ENCODE measurements at places on chromosomes 5 and 9.

DNA sequence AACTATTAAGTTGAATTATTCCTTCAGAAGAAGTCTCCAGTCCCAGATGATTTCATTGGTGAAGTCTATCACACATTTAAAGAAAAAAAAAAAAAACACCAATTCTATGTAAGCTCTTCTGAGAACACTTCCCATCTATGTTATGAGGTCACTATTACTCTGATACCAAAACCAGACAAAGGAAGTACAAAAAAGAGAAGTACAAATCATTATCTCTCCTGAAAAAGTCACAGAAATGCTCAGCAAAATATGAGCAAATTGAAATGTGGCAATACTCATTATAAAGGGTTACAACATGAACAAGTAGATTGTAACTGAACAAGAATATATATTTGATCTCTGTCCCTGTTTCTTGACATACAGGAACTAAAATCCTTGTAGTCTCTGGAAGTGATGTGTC, 280.4 kb downstream of the TLE1 start:
- no peak for DNase-seq

DNA sequence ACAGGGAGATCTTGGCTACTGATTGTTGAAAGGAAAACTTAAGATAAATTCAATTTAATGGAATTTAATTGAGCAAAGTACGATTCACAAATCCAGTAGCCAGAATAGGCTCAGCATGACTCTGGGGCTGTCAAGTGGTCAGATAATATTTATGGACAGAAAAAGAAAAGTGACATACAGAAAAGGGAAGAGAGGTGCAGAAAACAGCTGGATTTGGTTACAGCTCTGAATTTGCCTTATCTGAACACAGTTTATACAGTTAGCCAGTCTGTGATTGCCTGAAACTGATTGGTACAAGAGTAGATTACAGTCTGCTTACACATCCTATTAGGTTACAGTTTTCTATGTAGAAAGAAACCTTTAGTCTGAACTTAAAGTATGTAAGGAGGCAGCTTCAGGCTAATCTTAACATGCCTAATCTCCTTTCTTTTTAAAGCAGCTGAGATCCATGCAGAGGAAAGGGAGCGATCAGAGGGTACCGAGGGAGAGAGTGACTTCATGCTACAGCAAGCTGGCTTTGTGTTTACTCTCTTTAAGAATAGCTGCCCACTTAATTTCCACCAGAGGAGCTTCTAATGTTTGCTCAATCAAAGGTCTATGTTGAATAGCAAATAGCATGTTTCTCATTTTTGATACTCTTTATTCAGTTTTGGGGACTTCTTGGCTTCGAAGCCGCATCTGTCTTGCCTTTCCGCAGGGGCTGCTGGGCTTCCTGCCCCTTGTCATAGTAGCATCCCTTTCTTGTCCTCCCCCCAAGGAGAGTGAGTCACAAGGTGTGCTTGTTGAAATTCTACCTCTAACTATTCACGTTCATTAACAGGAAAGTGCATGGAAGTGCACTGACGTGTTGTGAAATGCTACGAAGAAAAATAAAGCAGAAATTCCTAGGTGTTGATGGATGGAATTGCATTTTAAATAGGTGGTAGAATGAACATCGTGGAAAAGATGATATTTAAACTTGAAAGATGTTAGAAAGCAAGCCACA, 761.2 kb downstream of the TAF11L14 start:
- DNase-seq, result no peak

GRCh38 chr5:109619606-109620005, 70.1 kb upstream of the MAN2A1 start:
- no peak for DNase-seq

DNA sequence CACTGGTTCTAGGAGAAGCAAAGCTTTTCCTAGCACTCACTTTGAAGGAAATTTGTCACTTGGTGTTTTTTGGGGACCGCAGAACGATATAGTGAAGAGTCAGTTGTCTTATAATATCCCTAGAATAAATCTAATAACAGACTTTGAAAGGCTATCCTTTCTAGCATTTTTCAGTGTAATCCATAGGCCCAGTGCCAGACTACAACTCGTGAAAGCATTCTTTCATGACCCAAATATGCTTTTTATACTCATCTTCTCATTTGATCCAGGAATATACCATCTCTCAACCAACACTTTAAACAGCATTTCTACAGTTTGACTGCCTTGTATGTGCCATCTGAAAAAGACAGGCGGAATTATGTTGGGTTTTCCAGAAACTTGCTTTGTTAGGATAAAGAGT, 104.0 kb downstream of the ERCC6L2 start:
- DNase-seq, result no peak

DNA sequence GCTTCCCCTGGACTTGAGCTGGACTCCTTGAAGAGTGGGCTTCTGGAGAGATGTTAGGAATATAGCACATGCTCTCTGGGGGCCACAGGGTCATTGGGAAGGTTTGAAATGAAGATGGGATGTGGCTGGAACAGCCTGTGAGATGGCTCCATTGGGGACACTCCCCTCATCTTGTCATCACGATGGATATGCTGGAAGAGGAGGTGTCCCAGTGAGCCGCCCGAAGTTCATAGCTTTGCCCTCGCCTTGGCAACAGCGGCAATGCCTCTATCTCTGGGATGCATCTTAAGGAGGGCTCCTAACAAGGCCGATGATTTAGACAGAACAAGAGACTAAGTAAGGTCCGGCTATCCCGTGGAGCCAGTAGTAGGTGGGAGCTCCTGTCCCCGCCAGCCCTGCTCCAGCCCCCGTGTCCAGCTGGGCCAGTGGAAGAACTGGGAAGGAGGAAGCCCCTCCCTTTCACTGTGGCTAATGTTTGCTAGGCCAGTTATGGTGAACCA, 23.9 kb downstream of the AMBP start:
- no peak for DNase-seq

DNA sequence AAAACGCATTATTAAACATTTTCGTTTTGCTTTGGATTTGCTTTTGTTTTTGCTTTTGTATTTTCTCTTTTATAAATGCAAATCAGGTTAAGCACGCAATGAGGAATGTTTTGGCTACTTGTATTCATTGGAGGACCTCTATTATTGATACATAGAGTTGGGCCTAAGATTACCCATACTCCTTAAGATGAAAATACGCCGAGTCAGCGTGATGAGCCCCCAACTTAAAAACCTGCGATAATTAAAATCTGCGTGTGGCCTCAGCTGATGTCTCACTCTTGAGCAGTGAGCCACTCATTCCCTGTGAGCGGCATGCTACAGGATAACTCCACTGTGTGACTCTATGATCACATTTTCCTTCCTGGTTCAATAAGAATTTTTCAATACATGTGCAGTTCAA, 518.3 kb downstream of the IRX1 start:
- no peak for DNase-seq

- DNase-seq, result peak; percentile 81
Observed at GRCh38 chr9:109903515-109904138, 123.6 kb downstream of the PALM2AKAP2 start.

GRCh38 chr9:127195976-127196825, 68.4 kb upstream of the GARNL3 start:
- DNase-seq, result no peak

DNA sequence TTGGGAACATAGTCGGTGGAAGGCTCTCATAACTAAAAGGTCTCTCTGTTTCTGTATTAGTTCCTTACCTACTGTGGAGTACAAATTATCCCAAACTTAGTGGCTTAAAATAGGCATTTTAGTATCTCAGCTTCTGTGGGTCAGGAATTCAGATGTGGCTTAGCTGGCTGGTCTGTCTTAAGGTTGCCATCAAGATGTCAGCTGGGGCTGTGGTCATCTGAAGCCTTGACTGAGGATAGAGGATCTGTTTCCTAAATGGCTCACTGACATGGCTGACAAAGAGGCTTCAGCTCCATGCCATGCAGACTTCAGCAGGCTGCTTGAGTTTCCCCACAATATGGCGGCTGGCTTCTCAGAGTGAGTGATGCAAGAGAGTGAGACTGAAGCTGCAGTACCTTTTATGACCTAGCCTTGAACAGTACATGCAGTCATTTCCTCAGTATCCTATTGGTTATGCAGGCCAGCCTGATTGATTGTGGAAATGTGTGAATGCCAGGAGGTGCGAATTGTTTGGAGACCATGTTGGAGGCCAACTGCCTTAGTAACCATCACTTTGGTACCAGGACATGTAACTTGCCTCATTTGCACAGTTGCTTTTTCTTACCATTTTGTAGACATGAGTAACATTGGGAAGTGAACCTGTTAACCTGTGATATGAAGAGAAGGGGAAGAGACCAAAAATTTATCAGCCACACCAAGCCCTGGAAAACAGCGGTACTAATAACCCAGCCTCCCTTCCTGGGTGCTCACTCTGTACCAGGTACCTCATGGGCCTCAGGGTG, 152.8 kb upstream of the IER5L start:
- DNase-seq, result peak; percentile 36

Data from GM23338 (cell line).